ENCODE measurements at places on chromosomes 7 and 10.

- H3K4me1 ChIP-seq = peaks cover 17% of the 10 kb centered on the region
- no peaks in the 10 kb centered on the region for H3K27me3 ChIP-seq
- H3K36me3 ChIP-seq = no peaks in the 10 kb centered on the region
- no peak overlapping the region for H3K4me3 ChIP-seq
- DNase-seq = no peak
- no peak overlapping the region for H3K27ac ChIP-seq
Observed at GRCh38 chr10:88062385-88062784, 199.0 kb downstream of the PTEN start.

DNA sequence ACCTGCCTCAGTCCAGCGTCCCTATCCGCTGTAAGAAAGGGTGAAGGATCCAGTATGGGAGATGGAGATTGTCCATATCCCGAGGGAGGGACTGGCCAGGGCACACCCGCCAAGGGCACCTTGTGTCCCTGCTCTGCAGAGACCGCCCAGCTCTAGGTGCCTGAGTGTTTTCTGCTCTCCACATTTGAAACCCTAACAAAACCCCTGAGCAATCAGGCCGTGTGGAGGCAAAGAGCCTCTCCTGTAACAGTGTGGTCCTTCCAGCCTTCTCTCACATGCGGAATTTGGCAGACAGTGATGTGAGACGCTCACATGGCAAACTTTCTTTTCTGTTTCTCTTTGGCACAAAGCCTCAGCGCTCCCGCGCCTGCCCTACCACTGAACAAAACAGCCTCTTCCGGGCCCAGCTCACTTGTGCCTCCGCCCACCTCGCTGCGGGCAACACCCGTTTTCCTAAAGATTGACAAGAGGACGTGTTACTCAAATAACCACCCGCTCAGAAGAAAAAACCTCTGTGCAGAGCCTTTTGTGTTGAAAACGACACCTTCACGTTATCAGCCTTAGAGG, 514.8 kb downstream of the DNAJB6 start:
- H3K4me3 ChIP-seq = no peak overlapping the region
- no peaks in the 10 kb centered on the region for H3K36me3 ChIP-seq
- no peaks in the 10 kb centered on the region for H3K4me1 ChIP-seq
- DNase-seq = no peak

GRCh38 chr7:70619659-70620058, 512.3 kb upstream of the GALNT17 start:
- no peak overlapping the region for H3K4me3 ChIP-seq
- H3K27me3 ChIP-seq = no peaks in the 10 kb centered on the region
- H3K27ac ChIP-seq = no peak overlapping the region
- no peak for DNase-seq
- 0 out of 2 replicates have a peak, but pooled peaks cover 3% of the 10 kb centered on the region for H3K4me1 ChIP-seq

DNA sequence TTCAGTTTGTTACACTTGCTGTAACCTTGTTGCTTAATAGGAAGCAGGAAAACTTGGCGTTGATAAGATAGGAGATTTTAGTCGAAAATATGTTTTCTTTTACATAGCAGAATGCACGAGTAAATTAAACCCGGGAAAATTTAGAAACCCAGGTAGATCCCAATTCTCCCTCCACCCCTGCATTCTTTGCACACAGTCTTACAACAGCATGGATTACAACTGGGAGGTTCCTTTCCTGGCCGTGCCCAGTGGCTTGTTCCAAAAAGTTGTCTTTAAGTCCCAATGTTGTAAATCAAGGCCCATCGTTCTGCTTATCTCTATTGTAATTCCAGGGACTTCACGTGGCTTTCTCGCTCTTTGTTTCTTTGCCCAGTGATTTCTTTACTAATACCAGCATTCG, 1.1 kb upstream of the DPY19L1 start:
- peak overlapping the region; percentile 81 for H3K4me3 ChIP-seq
- H3K4me1 ChIP-seq = peaks cover 23% of the 10 kb centered on the region
- no peak for DNase-seq
- H3K27ac ChIP-seq = no peak overlapping the region

GRCh38 chr10:124394583-124394982, 24.1 kb downstream of the OAT start:
- H3K4me3 ChIP-seq = no peak overlapping the region
- H3K4me1 ChIP-seq = no peaks in the 10 kb centered on the region
- H3K36me3 ChIP-seq = peaks cover 20% of the 10 kb centered on the region
- DNase-seq = no peak
- H3K27me3 ChIP-seq = no peaks in the 10 kb centered on the region

GRCh38 chr10:15739254-15739970, 19.7 kb upstream of the ITGA8 start:
- no peak for DNase-seq
- no peaks in the 10 kb centered on the region for H3K36me3 ChIP-seq
- H3K27ac ChIP-seq = no peak overlapping the region
- H3K4me1 ChIP-seq = peaks cover 4% of the 10 kb centered on the region
- H3K27me3 ChIP-seq = peaks cover 11% of the 10 kb centered on the region
- H3K4me3 ChIP-seq = no peak overlapping the region

GRCh38 chr10:74022926-74023629, 25.2 kb downstream of the VCL start:
- no peaks in the 10 kb centered on the region for H3K36me3 ChIP-seq
- H3K27me3 ChIP-seq = no peaks in the 10 kb centered on the region
- DNase-seq = no peak
- H3K4me3 ChIP-seq = no peak overlapping the region
- 0 out of 2 replicates have a peak overlapping the region, but pooled peaks have one; percentile 3 for H3K27ac ChIP-seq
- H3K4me1 ChIP-seq = peaks cover 72% of the 10 kb centered on the region

DNA sequence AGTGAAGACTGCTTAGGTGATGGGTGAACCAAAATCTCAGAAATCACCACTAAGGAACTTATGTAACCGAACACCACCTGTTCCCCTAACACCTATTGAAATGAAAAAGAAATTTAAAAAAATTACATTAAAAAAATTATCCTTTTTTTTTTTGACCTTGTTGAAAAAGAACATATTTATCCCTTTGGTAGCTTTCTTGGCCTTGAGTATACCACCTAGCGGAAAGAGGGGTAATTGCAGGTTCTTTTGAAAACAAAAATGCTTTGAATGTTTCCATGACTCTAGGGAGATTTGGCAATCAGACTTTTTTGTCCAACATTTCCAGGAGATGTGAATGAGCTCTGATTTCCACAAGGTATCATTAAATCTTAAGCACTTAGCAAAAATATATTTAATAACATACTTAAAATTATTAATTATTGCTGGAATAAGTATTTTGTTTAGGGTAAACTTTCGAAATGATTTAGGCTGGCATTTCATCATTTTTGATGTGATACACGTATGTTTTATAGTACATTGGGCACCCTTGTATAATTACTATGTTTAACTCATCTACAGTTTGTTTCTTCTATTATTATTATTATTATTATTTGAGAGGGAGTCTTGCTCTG, 47.0 kb upstream of the ELMO1 start:
- no peak overlapping the region for H3K27ac ChIP-seq
- H3K4me1 ChIP-seq = no peaks in the 10 kb centered on the region
- H3K27me3 ChIP-seq = no peaks in the 10 kb centered on the region

DNA sequence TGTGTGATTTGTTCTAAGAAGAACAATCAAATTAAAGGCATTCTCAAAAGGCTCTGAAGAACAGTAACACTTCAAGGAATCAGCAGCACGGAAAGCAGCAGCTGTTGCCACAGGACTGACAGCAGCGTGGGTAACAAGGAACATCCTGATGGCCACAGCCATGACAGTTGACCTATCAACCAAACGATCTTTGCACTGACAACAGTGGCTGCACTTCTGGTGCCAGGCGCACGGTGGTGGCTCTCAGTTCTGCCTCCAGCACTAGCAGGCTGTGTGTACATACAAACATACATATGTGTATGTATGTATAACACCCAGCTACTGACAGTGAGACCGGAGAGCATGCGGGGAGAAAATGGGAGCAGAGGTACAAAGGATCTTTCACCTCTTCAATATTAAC, 114.1 kb downstream of the ZFAND4 start:
- no peak overlapping the region for H3K27ac ChIP-seq
- DNase-seq = no peak
- no peaks in the 10 kb centered on the region for H3K27me3 ChIP-seq
- no peaks in the 10 kb centered on the region for H3K36me3 ChIP-seq
- H3K4me1 ChIP-seq = peaks cover 6% of the 10 kb centered on the region

DNA sequence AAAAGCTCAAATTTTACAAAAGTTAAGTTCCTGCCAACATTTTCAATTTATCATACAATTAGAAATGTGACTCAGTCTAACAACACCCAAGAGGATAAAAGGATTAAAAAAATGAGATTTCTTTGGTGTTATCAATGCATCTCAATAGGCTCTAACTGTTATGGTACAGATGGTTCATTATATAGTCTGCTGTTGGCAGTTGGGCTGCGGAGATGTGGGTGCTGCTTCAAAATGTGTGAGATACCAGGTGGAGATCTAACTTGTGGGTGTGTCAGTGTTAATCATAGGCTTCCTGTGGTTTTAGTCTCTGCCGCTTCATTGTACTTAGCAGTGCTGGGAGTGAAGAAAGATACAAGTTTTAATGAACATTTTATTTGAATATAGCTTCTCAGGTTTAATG, 231.2 kb downstream of the EXOC4 start:
- H3K36me3 ChIP-seq = no peaks in the 10 kb centered on the region
- peaks cover 8% of the 10 kb centered on the region for H3K4me1 ChIP-seq
- no peaks in the 10 kb centered on the region for H3K27me3 ChIP-seq
- DNase-seq = no peak
- no peak overlapping the region for H3K4me3 ChIP-seq

- H3K27me3 ChIP-seq = no peaks in the 10 kb centered on the region
- H3K4me3 ChIP-seq = no peak overlapping the region
- DNase-seq = no peak
Observed at GRCh38 chr10:120578890-120579289, 121.9 kb downstream of the PLPP4 start.

- no peak overlapping the region for H3K27ac ChIP-seq
- no peaks in the 10 kb centered on the region for H3K27me3 ChIP-seq
- no peak for DNase-seq
- H3K4me3 ChIP-seq = no peak overlapping the region
Observed at GRCh38 chr10:19947656-19948055, 131.4 kb downstream of the PLXDC2 start.

- H3K27me3 ChIP-seq = no peaks in the 10 kb centered on the region
- no peaks in the 10 kb centered on the region for H3K4me1 ChIP-seq
- H3K4me3 ChIP-seq = no peak overlapping the region
Observed at GRCh38 chr7:36025190-36025589, 127.9 kb upstream of the EEPD1 start.
